ENCODE measurements at places on chromosomes 3 and 15. TPM values are rescaled to one million over a fixed set of nuclear protein-coding genes. Genes with fewer than 3 reads are reported as not detected.

GRCh38 chr3:18443665-18444594, 18.8 kb upstream of the SATB1 start:
- DNase-seq = peak; percentile 89
- peaks cover 53% of the 10 kb centered on the region for H3K27me3 ChIP-seq
- peaks cover 11% of the 10 kb centered on the region for H3K4me1 ChIP-seq
- H3K36me3 ChIP-seq = no peaks in the 10 kb centered on the region

DNA sequence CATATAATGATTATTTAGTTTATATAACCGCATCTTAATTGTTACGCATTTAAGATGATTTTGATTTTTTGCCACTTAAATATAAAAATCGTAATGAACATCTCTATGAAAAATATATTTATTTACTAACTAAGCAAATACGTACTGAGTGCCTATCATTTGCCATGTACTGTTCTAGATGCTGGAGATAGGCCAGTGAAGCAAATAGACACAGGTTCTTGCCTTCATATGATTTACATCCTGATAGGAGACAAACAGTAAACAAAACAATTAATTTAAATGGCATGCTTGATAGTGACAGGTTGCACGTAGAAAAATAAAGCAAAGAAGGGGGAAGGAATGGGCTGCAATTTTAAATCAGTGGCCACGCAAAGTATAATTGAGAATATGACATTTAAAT, 217.2 kb downstream of the KCNH8 start:
- H3K36me3 ChIP-seq = no peaks in the 10 kb centered on the region
- H3K4me1 ChIP-seq = no peaks in the 10 kb centered on the region
- no peak overlapping the region for H3K4me3 ChIP-seq

DNA sequence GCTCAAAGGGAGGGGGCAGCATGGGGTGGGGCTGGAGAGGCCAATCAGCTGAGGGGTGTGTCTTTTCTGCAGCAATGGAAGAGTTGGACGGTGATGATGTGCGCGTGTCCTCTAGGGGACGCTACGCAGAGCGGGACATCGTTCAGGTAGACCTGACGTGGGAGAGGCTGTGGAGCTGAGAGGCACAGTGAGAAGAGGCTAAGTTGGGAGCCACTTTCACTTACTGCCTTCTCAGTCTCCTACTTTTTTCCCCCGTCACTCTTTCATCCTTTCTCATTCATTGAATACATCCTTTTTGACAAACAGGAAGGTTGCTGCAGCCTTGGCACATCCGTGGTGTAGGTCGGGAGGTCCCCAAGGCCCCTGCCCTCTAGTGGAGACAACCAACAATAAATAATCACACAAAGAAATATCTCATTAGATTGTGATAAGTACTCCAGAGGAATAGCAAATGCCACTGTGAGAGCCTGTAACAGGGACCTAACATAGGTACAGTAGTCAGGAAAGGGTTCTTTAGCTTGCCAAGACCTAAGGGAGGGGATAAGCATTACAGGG, 4.4 kb upstream of the BRPF1 start:
- no peak overlapping the region for H3K27ac ChIP-seq
- peaks cover 11% of the 10 kb centered on the region for H3K4me1 ChIP-seq
- no peak for DNase-seq
- H3K27me3 ChIP-seq = no peaks in the 10 kb centered on the region

Gene OR5K2
- not detected for total RNA-seq

- H3K27ac ChIP-seq = no peak overlapping the region
- no peak for DNase-seq
- H3K27me3 ChIP-seq = no peaks in the 10 kb centered on the region
- H3K36me3 ChIP-seq = no peaks in the 10 kb centered on the region
- no peak overlapping the region for H3K4me3 ChIP-seq
Measured at GRCh38 chr3:37237252-37237651, 62.9 kb upstream of the LRRFIP2 start.

GRCh38 chr15:88835119-88835518, 31.9 kb downstream of the ACAN start:
- no peak for DNase-seq
- H3K36me3 ChIP-seq = no peaks in the 10 kb centered on the region
- no peaks in the 10 kb centered on the region for H3K27me3 ChIP-seq
- peaks cover 23% of the 10 kb centered on the region for H3K4me1 ChIP-seq

All from osteoblast (primary cell).